ENCODE measurements at places on chromosomes 1 and 21.

DNA sequence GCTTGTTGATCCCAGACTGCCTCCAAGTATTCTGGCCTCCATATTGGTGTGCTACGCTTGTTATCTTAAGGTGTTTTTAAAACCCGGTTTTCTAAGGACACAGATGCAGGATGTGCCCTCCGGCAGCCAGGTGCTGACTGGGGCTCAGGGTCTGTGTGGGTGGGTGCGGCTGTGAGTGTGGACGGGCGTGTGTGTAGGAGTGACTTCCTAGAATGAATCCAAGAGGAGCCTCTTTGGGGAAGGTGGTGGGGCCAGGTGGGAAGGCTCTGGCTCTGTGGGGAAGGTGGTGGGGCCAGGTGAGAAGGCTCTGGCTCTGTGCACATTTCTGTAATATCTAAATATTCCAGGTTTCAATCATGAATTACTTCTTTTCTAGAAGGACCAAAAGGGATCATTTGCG is 12.8 kb upstream of the TSPEAR start:
- DNase-seq = no peak

DNA sequence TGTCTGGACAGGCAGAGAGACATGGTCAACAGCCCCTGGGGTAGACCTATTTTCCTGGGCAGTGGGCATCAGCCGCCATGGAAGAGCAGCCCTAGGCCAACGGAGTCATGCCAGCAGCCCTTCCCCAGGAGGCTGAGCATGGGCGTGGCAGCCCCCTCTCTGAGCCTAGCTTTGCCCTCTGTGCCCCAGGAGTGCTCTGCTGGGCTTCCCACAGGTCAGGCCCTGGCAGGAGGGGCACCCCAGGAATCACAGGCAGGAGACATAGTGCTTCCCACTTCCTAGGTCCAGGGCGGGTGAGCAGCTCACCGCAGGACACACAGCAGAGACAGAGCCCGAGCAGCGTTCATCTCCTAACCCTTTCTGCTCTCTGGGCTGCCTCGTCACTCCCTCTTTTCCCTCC is 132.8 kb downstream of the GLIS1 start:
- DNase-seq = no peak

DNA sequence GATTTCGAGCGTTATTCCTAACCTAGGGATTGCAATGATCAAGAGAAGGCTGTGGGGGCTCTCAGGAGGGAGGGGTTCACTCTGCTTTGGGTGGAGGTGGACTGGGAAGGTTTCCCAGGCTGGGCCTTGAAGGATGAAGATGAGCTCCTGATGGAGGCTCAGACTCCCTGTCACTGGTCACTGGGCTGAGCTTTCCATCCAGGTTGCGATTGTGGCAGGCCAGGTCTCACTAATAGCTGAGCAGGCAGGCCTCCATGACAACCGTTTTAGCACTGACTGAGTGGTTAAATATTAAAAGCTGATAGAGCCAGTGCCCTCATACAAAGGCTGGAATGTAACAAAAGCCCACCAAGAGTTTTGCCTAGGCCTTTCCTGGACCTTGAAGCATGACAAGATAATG is 36.2 kb upstream of the EFCAB14 start:
- DNase-seq = no peak

DNA sequence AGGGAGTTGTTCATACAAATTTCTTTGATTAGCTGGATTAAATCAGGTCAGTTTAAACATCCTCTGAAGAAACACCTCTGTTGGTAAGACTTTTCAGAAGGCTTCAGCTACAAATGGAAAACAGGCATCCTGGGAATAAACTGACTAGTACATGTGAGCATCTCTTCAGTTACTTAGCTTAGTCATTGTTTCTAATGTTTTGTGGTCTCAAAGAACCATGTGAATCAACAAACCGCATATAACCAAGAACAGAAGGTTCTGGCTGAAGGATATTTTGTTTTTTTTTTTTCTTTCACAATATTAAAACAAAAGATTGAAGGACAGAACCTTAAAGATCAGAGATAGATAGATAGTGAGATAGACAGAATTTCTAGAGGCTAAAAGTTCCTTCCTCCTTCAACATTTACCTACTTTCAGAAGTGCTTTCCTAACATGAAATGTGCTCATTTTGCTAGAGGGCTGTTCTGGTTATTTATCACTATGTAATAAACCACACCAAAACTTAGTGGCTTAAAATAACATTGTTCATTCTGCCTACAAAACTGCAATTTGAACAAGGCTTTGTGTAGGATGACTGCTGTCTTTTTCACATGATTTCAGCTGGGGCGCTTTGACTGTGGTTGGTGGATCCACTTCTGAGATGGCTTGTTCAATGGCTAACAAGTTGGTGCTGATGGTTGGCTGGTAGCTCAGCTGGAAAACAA is 119.8 kb upstream of the PTGFR start:
- DNase-seq = no peak

DNA sequence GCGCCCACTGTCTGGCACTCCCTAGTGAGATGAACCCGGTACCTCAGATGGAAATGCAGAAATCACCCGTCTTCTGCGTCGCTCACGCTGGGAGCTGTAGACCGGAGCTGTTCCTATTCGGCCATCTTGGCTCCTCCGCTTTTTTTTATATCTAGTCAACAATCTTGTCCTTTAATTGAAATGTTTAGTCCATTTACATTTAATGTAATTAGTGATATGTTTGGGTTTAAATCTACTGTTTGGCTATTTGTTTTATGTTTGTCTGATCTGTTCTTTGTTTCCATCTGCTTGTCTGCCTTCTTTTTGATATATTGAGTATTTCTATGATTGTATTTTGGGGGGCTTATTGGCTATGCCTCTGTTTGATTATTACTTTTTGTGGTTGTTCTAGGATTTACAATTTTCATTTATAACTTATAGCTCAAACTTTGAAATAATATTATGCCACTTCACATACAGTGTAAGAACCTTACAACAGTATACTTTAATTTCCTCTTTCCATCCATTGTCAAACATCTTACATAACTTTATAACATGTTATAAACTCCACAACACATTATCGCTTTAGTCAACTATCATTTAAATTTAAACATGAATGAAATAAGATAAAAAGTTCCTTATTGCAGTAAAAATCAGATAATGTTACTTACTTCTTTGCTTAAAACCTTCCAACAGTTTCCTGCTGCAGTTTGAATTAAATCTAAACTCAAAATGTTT is 16.5 kb upstream of the RYR2 start:
- DNase-seq = no peak

DNA sequence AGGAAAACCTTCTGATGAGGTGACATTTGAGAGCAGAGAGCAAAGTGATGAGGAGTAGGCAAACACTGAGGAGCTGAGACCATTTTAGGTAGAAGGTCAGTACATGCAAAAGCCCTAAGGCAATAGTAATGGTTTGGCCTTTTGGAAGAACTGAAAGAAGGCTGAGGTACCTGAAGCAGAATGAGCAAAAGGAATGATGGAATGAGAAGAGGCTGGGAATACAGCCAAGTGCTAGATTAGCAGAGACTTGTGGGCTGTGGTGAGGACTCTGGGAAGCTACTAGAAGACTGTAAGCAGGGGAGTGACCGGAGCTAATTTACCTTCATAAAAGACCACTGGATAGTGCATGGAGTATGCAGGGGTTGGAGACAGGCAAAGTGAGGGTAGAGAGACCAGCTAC is 77.9 kb downstream of the GFI1 start:
- no peak for DNase-seq

DNA sequence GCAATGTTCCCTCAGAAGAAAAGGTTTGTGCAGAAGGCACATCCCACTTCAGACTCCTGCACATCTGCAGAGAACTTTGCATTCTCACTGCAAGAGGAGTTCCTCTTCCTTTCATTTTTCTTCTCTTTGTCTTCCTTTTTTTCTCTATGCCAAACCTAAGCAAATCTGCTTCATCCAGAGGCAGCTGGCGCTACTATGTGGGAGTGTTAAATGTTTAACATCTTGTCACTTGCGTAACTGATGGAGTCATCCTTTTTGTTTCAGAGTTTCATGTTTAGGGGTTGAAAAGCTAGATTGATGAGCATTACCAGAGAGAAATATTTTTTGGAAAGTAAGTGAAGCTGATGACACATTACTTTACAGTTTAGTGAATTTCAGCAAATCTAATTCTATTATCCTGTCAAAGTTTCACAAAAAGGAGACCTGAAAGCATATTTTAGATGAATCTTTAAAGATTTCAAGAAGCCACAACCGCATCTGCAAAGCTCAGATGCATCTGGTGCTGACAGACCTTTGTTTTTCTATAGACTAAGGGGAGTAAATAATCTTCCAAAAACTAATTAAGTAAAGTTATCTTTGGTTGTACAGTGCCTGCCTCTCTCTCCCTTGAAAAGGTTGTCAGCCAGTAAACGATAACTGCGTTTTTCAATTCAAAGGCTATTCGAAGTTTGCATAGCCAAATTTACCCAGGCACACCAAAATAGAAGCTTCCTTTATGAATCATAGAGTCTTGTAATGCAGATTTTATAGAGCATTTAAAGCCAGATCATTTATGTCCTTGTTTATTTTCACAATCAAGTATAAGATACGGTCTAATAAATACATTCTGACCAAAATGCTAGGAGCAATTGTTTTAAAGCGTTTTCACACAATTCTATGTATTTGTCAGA is 1.2 kb upstream of the LRRC53 start:
- DNase-seq = no peak

DNA sequence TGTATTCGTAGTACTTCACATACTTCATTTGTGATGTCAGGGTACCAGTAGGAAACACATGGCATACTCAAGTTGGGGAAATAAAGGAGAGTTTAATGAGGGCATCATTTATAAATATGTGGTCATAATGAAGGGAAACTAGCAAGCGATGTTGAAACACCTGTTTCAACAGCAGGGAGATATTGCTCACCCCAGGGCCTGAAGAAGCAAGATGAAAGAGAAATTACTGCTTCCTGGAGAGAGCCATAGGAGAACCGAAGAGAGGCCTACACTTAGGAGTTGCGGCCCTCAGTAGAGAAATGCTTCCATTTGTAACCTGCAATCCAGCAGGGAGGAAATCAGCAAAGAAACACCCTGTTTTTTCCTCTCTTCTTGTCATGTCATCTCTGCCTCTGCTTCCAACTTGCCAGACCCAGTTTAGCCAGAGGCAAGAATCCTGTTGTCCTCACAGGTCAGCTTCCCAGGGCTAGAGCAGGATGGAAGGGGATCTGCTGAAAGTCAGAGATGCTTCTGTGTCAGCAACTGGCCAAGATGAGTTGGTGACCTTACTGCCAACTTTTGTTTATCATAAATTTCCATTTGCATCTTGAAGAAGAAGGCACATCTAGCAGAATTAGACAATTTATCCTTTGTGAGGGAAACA is 67.6 kb upstream of the TSPAN2 start:
- DNase-seq = no peak

DNA sequence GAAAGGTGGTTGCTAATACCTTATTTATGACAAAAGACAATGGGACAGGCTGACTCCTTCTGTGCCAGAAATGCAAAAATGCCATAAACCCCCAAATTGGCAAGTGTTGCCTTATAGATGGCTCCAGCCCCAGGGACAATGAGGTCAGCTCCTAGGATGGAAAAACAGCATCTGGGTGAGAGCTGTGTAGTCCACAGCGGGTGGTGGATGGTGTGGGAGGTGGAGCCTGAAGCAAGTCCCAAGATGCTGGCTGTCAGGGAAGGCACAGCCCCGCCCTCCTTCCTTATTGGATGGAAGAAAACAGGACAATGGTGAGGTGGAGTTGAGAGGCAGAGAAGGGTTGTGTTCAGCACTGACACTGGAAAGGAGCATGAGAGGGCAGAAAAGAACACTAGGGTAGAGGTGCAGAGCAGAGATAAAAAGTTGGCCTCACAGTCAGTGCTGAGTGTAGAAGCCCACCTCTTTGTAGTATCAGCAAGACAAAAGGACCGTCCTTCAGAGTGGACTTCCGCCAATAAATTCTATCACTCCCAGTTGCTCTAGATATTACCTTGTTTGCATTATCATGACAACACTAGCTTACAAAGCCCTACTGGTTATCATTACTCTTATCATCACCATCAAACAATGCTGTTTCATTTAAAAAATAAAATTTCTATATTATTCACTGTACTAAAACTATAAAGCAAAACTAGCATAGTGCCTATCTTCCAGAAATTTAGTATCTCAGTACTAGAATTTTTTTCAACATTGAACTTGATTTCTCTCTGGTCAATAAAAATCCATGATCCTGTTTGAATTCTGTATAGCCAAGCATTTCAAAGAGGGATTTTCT is 3.7 kb upstream of the SDE2 start:
- DNase-seq = no peak

DNA sequence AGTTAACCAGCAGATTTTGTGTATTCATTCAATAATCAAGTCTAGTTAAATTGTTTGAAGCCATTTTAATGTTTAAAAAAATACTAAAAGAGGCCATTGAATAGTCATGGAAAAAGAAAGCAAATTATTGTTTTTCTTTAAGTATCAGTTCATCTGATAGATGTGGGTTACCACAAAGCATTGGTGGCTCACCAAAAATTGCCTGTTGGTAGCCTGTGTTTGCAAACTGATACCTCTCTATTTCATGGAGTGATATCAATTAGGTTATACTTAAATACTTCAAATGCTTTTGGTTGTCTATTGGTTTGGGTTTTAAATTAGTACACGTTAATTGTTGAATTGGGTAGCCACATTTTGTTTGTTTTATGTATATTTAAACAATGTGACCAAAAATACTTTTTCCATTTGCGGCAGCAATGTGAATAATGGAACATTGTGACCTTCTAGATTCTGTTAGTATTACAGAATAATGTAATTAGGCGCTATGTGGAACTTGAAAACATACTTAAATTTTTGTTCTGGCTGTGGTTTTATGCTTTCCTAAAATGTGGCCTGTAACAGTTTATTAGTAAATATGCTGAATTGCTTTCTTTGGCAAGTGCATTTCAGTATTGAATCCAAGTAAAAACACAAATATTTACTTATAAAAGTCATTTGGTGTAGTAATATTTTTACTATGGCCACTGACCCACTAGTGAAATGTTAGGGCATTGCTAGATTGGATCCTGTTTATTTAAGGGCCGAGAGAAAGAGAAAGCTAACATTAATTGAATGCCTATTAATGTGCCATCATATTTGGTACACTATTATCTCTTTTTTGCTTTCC is 37.1 kb upstream of the NBL1 start:
- DNase-seq = no peak

DNA sequence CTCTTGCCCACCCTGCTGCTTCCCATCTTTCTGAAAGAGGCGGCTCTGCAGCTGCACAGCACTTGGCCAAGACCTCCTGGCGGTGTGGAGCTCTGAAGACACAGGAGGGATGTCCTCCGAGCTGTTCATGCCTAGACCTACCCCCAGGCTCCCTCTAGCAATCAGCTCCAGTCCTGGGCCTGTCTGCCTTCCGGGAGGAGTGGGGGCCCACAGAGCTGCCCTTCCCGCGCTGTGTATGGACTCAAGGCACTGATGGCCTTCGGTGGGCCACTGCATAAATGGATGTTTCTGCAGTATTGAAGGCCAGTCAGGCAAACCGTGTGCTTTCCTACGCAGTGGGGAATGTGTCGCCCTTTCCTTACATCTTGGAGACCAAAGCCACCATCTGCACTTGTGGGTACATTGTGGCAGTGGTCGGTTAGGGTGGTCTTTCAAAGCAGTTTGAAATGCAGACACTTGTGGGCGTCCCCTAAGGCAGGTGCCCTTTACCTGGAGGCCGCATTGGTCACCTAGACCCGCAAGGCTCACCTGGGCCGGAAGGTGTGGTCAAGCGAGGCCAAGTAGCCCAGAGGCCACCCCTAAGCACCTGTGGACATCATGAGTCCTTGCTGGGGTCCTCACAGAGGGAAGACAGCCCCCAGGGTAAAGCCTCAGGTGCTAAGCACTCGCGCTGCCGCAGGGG is 912 bp upstream of the PKNOX1 start:
- no peak for DNase-seq

- no peak for DNase-seq
These were observed 47.9 kb upstream of the NBL1 start for GRCh38 chr1:19596065-19596713.

Measured in activated CD8-positive, alpha-beta memory T cell treated with anti-CD3 and anti-CD28 coated beads for 48 hours (primary cell).